ENCODE measurements at places on chromosomes 2 and 18. TPM values are rescaled to one million over a fixed set of nuclear protein-coding genes. Genes with fewer than 3 reads are reported as not detected.

Gene CENPA
- total RNA-seq, result 6.7 TPM

Gene ANKRD62
- not detected for total RNA-seq

Gene ALLC
- total RNA-seq, result not detected

Gene NLRC4
- total RNA-seq, result not detected

Gene STARD6
- total RNA-seq, result not detected

Gene OXER1
- total RNA-seq, result not detected

Gene UGT1A8
- not detected for total RNA-seq

Gene LIMS1
- total RNA-seq, result 250 TPM

Gene PUM2
- total RNA-seq, result 27.5 TPM

Gene UGT1A10
- total RNA-seq, result not detected

Gene FAM161A
- total RNA-seq, result 1.8 TPM

Gene IL36G
- not detected for total RNA-seq

Gene SNED1
- 19.8 TPM for total RNA-seq

Measured in bladder microvascular endothelial cell (primary cell).